CD4-positive, alpha-beta T cell treated with Interleukin-4 for 1 hour (primary cell): ENCODE measurements at places on chromosomes 12 and 14.

DNA sequence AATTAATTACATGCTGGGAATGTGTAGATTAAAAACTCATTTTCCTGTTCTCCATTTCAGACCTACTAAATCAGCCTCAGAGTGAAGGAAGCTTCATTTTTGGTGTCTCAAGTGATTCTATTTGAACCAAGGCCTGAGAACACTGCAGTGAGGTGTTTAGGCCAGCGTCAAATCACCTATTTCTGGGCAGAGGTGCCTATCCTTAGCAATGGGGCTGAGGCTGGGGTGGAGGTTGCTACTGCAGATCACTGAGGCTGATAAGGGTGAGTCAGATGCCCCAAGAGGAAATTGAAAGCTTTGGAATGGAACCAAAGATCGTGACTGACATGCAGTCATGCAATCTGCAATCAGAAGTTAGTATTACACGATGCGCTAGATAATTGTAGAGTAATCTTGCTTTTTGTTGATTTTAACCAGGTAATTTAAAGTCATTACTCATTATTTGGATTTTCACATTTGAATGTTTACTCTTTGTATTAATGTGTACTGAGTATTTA lies 4.4 kb downstream of the TXNRD1 start:
- peak; percentile 51 for DNase-seq

DNA sequence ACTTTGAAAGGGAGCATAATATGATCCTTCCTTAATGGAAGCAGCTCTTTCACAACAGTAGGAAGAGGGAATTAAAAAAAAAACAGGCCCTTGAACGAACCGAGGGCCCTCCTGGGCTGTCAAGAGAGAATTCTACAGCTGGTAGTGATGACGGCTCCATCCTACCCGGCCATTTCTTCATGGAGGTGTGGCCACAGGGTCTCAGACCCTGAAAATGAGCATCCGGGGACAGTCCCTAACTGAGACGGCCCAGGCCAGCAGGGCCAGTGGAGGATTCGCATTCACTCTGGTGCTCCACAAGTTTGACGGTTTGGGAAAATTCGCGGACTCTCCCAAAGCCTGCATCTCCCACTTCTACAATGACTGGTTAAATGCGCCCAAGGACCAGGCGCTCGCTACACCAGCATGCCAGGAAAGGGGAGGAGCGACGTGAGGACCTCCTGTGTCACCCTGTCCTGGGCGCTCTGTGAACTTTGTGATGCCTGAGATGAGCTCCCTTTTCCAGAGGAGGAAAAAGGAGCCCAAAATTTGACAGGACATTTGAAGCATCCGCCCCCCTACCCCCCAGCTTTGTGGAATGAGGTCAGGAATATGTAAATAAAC lies 66.8 kb downstream of the BCL11B start:
- DNase-seq, result no peak

- DNase-seq, result no peak
Observed at GRCh38 chr14:87203346-87203745, 789.6 kb downstream of the GALC start.

- no peak for DNase-seq
Observed at GRCh38 chr12:49972641-49973360, at the start of gene AQP6. TSS of gene AQP6 (plus strand) at chr12:49972947. CDS start at chr12:49973174, 227 bp downstream.

DNA sequence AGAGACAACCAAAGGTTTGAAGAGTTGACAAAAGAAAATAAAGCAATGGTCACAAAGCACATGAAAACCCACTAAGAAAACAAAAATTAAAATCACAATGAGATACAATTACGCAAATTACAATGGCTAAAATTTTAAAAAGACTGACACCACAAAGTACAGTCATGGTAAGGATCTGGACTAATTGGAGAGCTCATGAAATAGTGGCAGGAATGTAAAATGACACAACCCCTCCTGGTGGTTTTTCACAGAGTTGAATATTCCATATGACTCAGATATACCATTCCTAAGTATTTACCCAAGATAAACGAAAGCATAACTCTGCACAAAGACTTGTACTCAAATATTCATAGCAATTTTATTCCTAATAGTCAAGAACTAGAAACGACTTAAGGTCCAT lies 65.9 kb downstream of the NOVA1 start:
- DNase-seq, result no peak

DNA sequence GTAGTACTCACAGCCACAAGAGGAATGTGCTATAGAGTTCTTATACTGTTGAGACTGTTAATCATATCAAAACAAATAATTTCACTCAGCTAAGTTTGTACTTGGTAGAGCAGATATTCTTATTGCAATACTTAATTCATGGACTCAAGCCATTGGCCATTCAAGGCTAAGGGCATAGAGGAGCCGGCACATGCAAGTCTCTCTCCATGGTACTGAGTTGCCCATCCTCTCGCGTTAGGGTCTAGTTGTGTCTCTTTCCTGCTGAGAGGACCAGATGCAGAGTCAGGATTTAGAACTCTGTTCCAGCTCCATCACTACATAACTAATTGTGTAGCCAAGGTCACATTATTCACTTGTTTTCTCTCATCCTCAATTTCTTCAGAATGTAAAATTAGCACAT lies 14.4 kb upstream of the TUNAR start:
- DNase-seq, result no peak

DNA sequence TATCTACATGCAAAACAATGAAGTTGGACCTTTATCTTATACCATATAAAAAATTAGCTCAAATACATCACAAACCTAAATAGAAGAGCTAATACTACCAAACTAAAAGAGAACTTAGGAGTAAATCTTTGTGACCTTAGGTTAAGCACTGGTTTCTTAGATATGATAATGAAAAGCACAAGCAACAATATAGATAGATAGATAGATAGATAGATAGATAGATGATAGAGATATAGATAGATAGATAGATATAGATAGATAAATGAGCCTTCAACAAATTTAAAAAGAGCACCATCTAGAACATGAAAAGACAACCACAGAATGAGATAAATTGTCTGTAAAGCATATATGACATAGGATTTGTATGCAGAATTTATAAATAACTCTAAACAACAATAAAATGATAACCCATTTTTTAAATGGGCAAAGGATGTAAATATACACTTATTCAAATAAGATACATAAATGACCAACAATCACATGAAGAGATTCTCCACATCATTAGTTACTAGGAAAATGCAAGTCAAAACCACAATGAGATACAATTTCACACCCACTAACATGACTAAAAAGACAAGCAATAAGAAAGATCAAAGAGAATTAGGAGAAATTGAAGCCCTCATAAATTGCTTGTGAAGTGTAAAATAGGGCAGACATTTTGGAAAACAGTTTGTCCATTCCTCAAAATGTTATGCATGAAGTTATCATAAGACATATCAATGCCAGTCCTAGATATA lies 293.7 kb downstream of the BTG1 start:
- peak; percentile 53 for DNase-seq

DNA sequence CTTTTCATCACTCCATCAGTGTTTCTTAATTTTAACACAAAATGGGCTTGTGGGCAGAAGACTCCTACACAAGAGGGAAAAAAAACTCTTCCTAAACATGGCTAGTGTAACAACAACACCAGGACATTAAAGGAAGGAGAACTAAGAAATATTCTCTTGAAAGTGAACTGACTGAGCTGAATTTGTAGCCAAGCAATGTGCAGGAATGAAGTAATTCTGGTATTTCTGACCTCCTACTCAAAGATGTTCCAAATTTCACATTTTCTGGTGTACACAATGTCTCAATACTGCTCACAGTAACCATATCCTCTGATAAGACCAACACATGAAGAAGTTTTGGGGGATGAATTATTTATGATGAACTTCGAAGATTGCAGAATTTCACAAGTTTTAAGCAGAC lies 357.3 kb downstream of the DUSP6 start:
- DNase-seq, result no peak

DNA sequence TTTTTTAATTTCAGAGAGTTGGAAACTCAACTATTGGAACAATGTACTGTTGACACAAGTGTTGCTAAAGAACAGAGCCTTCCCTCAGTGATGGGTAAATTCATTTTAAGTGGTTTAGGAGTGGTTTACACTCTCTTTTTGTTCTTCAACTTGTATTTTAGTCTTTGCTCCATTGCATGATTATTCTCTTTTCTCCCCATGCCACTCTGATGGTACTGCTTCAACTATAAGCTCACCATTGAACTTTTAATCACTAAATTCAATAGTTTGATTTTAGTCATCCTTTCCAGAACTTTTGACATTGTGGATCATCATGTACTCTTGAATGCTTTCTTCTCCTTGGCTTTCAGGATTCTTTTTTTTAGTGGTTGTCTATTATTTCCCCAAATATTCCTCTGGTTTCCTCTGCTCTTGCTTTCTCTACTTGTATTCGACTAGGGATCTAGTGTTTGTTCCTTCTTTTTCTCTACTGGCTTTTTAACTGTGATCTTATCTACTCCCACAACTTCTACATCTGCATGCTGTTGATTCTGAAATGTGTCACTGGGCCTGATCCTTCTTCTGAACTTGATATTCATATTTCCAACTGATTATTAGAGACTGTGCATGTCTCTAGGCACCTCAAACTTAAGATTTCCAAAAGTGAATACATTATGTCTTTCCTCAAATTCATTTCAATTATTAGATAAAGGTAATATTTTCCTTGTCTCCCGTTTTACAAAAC lies 15.4 kb downstream of the ACTR10 start:
- no peak for DNase-seq

DNA sequence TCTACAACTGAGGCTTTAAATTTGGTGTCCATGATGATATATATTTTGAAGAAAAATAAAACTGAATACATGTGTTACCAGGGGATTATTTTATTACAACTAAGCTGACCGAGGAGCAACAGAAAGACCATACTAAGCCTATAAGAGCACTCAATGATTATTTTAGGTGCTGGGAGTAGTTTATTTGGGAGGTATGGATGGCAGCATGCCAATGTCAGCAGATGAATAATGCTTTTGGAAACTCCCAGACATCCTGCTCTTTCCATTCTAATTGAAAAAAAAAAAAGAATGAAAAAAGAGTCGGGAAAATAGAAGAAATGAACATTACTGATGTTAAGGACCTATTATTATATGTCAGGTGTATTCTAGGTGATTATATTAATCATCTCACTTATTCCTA lies 441.2 kb downstream of the BTG1 start:
- no peak for DNase-seq

DNA sequence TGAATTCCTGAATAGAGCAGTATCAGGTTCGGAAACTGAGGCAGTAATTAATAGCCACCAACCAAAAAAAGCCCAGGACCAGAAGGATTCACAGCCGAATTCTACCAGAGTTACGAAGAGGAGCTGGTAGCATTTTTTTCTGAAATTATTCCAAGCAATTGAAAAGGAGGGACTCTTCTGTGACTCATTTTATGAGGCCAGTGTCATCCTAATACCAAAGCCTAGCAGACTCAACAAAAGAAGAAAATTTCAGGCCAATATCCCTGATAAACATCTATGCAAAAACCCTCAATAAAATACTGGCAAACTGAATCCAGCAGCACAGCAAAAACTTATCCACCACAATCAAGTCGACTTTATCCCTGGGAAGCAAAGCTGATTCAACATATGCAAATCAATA lies 202.3 kb upstream of the SLC16A7 start:
- no peak for DNase-seq

DNA sequence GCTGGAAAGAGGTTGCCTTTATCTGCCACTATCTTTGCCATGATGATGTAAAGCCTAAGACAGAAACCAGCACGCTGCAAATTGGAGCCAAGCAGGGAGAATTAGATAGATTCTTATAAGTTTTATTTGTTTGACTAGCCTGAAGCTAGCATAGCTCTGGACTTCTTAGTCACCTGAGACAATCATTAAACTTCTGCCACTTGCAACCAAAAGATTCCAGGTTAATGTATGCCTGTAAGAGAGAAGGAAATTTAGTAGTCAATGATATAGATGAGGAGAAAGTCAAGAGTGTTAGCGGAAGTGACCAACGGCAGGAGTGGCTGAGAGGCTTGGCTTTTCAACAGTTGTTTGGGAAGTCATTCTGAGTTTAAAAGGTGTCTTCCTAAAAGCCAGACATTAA lies 1106.6 kb downstream of the VRK1 start:
- DNase-seq, result no peak

- DNase-seq, result no peak
Observed at GRCh38 chr12:109680264-109681005, 33.2 kb upstream of the FAM222A start.

GRCh38 chr14:91315844-91316267 lies 71.4 kb upstream of the GPR68 start:
- peak; percentile 91 for DNase-seq

DNA sequence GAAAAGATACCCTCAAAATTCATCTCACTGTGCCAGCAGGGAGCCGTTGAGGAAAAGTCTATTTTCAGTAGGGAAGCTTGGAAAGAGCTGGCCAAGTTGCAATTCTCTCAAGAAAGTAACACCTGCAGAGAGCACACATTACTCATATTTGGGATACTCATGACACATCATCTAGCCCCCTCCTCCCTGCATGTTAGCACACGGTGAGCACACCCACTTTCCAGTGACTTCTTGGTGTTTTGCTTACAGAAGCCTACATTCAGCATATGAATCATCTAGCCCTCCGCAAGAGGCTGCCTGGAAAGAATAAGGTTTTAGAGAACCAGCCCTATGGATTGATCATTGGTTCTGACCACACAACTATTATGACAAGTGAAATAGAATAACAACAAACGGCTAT lies 124.5 kb downstream of the PTPRO start:
- no peak for DNase-seq

- DNase-seq, result no peak
Observed at GRCh38 chr14:33560718-33561431, 390.0 kb downstream of the EGLN3 start.

DNA sequence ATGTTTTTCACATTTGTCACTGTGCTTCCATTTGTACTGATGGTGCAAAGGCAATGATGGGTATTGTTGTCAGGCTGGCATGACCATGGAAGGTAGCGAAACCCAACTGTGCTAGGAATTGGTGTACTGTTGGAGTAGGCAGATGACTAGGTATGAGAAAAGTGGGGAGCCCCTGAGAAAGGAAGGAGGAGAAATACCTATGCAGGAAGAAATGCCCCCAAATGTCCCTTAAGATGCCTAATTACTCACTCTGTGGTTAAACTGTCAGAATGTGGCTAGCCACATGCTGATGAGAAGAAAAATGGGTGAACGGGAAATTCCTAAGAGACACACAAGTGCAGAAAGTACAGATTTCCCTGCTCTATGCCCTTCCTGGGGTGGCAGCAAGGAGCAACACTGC lies 339.1 kb downstream of the TMEM132D start:
- no peak for DNase-seq

GRCh38 chr12:65699251-65699650 lies 125.0 kb upstream of the HMGA2 start:
- no peak for DNase-seq

DNA sequence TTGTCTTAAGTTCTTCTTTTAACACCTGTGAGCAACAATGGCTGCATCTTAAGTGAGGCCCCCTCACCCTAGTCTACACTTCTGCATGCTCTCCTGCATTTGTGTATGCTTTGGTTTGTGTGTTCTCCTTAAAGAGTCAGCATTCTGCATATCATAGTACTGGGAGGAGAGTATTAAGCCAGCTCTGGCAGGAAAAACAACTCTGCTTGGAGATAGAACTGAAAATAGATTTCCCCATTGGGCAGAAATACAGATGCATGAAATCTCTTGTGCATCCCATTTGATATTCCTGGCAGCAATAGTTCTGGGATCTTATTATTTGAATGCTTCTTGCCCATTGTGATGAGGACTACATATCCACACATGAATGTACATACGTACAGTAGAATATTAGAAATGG lies 70.6 kb upstream of the PRICKLE1 start:
- no peak for DNase-seq

- DNase-seq, result no peak
Observed at GRCh38 chr12:103334466-103334865, 161.3 kb downstream of the C12orf42 start.
